ENCODE measurements at places on chromosomes 3 and 15.

DNA sequence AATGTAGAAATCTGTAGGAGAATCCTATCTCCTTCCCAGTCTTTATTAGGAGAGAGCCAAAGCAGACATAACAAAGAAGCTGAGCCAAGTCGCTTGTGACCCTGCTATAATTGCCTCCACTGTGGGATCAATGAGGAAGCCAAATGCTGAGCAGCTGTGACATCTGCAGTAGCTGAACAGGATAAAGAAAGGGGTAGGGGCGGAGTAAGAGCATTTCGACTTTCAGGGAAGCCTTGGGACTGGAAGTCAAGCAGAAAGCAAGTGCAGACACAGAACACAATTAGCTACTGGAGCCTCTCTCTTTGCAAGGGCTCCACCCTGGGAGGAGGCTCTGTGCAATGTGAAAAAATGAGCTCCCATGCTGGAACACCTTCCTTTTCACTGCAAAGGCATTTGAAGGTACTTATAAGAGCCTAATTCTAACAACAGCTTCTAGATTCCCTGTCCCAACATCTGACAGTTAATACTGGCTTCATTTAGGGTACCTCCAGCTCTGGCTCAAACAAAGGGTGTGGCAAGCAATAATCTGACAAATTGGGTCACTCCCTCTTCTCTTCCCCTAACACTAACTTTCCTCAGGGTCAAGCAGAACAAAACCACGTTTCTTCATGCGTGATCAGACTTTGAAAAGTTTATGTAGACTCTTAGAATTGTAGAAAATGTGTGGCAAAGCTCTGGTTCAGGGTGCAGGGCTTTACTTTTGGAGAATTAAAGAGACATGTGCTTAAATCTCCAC is 166.4 kb downstream of the CADPS start:
- no peak for DNase-seq

GRCh38 chr3:45106874-45107273 is 39.3 kb downstream of the CDCP1 start:
- DNase-seq: no peak

DNA sequence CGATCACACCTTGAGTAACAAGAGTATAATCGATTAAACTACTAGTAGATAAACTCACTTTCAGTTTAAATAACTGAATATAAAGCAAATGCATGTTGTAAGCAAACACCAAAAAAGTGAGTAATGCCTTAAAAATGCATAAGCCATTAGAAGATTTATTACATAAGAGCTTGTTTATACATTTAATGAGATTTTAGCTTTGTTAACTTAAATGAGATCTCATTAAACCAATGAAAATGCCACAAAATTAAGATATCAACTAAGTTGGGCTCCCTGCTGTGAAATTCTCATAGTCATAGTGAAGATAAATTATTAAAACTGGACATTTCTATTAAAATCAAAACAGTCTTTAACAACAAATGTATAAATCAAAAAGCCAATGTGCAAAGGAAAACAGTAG is 701.2 kb downstream of the NLGN1 start:
- DNase-seq: no peak

- no peak for DNase-seq
Observed at GRCh38 chr3:80050826-80051601, 283.2 kb upstream of the ROBO1 start.

DNA sequence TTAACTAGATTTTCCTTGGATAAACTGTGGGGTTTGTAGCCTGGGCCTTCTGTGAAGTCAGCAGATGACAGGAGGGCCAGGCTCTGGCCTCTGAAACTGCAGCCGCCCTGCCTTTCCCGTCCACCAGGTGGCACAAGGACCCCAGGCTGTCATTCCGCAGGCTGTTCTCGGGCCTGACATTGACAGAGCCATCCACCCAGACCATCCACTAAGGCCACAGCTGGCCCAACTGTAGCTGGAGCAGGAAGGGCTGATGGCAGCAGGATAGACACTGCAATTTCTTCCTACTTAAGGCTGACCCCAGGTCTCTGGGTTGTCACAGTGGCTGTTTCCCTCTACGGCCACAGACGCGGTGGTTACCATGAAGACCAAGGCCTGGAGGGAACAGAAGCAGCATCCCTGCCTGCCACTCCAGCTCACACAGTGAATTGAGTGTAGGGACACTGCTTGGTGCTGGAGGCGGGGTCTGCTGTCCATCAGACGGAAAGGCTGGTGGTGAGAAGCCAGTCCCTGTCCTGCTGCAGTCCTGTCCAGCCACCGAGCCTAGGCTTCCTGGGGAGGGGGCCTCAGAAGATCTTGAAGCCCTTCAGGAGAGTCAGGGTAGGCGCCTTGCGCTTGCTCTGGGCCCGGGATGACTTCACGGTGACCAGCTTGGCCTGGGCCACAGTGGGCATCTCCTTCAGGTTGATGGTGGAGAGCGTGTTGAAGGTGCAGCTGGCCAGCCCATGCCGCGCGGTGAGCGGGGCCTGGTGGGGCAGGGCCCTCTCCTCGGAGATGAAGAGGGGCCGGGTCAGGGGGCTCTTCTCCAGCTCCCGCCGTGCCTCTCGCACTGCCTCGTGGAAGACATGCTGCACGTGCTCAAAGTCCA is 9.4 kb downstream of the SLC51B start:
- no peak for DNase-seq

DNA sequence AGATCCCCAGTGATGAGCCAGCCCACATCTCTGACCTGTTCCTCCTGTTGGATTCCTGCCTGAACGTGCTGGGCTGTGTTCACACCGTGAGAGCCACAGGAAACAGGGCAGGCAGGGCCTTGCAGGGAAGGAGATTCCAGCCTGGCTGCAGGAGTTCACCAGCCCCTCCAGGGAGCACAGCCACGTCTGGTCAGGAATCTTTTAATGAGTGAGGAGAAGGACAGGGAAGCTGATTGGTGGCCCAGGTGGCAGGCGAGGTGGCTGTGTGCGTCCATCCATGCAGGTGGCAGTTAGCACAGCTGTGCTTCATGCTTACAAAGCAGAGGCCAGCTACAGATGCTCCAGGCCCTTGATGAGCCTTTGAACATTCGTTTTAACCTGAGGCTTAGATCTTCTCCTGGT is 10.5 kb downstream of the LRRK1 start:
- DNase-seq: no peak

GRCh38 chr15:69760258-69760845 is 307.7 kb downstream of the RPLP1 start:
- DNase-seq: no peak

DNA sequence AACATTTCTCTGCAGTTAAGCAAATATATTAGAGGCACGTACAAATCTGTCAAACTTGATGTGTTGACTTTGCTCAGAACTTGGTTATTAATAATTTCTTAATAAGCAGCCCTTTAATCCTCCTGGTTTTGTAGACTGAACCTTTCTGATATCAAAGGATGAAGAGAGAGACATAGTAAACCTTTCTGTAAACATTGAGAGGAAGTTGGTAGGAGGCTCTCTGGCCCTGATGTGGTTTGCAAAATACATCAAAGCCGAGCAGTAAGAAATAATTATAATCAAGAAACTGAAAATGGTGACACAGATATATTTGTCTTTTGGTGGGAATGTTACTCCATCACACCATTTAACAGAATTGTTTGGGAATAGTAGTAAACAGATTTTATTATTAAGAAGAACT is 111.9 kb downstream of the OXSM start:
- DNase-seq: no peak

GRCh38 chr3:76177610-76178009 is 392.3 kb upstream of the ZNF717 start:
- DNase-seq: no peak

- DNase-seq: no peak
Observed at GRCh38 chr3:102182162-102182561, 252.7 kb upstream of the ZPLD1 start.

DNA sequence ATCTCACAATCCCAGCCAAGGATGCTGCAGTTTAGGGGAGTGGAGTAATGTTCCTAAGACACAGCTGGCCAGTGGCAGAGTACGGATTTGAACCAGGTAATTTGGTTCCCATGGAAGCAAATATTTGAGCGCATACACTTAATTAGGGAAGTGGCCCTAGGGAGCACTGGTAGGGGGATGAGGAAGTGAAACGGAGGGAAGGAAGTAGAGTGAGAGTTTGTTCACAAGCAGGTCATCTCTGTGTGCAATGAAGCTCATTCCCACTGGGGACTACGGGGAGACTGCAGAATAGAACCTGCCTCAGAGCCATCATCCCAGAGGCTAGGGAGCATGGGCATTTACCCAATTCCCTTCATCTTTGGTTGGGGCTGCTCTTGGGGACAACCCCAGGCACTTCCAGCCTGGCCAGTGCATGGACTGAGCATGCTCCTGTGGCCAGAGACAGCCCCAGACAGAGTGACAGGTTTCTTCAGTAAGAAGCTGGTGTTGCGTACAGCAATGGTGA is 317.2 kb upstream of the PROK2 start:
- DNase-seq: no peak

DNA sequence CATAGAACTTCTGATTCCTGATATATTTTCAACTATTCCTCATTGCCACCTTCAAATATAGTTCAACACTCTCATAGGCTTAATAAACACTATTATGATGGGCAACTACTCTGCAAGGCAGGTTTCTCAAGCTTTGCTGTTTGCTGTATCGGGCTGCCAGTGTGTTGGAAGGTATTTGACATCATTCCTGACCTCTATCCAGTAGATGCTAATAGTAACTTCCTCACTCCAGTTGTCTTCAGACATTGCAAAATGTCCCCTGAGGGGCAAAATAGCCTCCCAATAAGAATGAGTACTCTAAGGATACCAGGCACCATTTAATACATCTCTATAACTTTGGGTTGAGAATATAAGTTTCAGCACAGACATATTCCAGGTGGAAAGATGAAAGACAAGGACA is 147.5 kb upstream of the PFN2 start:
- DNase-seq: no peak

GRCh38 chr3:69116162-69116561 is 6.2 kb downstream of the LMOD3 start:
- no peak for DNase-seq

DNA sequence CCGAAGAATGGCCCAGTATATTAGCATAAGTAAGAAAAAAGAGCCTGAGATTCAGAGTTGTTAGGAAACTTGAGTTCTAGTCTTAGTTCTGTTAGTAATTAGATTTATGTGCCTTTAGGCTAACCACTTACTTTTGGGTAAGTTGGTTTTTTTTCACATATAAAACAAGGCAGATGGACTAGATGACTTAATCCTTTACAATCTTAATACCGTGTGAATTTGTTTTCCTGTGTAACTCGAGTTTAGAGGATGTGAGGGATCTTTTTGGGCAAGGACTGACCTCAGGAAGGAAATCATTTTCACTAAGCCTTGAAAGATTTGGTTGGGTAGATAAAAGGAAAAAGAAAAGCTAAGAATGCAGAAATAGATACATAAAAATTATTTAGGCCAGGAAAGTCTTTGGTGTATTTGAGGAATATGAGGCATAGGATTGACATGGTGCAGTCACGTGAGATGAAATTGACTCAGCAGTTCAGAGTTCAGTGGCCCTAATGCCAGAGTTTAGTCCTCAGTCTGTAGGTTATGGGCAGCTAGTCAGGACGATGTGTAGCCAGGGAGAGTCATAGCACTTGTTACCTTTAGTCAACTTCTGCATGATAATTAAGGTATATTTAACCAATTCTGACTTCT is 34.6 kb downstream of the PAK2 start:
- DNase-seq: no peak

DNA sequence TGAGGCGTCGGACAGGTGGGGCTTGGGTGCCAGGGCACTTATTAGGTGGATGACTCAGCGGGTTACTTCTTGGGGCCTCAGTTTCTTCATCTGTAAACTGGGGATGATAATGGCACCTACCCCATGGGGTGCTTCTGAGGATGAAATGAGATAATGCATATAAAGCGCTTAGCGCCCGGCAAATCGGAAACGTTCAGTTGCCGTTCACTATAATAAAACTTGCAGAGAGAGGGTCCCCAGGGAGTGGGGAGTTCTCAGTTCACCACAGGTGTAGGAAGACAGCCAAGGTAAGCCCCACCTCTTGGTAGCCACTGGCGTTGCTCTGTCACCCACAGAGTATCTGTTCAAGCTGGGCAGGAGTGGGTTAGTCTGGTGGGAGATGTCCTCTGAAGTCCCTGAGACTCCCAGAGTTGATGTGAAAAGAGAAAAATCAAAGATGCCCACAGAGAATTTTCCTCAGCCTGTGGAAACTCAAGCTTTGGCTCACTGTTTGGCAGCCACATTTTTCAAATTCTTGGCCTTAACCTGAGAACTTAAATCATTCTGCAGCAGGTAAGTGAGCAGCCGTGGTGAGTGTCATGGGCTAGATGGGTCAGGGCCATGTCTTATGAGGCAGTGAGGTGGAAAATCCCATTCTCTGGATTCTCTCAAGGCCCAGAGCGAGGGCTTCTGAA is 221.5 kb upstream of the BHLHE40 start:
- DNase-seq: no peak

DNA sequence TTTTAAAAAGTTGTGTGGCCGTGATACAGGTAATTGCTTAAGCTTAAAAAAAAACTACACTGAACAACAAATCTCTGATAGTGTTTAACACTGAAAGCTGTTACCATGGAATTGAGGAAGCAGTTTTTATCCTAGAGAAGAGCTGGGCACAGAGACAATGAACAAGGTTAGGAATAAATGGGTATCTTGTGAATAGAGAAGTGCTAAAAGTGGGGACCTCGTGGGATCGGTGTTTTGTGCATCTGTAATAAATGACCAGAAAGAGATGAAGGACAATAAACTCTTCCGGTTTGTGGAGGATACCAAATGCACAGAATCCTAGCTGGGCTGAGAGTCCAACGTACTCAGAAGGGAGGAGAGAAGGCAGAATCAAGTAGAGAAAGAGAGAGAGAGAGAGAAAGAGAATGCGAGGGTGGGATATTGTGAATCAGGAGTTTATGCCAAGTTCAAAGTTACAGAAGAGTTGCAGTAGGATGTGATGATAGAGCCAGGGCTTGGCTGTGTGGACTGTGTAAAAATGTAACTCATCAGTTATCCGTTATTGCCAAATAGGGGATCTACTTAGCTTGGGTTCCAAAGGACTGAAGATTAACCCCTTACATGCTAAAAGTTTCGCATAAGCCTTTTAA is 148.9 kb downstream of the IL20RB start:
- no peak for DNase-seq

- DNase-seq: no peak
Observed at GRCh38 chr3:190840146-190840545, 22.3 kb downstream of the GMNC start.

GRCh38 chr15:70102827-70103226 is 5.1 kb upstream of the TLE3 start:
- DNase-seq: no peak

DNA sequence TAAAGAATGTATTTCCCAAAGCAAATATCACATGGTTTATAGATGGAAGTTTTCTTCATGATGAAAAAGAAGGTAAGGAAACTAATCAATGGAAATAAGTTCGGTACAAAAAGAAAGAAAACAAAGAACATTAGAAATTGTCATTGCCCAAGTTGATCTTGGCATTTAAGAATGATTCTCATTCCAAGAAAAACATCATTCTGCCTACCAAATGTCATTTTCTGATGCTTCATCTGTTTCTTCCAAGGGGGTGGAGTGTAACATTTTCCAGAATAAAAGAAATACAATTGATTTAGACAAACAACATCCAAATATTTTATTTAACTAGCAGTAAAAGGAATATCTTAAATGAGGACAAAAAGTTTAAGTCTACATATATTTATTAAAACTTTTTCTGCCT is 3.0 kb upstream of the ZBED2 start:
- DNase-seq: no peak

Data from stimulated activated CD4-positive, alpha-beta T cell treated with anti-CD3 and anti-CD28 coated beads, Interleukin-1b, Interleukin-23, amount 100 ng/mL, for 1 hour (primary cell).